Right cardiac atrium (tissue), 5 donors: ENCODE measurements at places on chromosomes 3 and 15.

DNA sequence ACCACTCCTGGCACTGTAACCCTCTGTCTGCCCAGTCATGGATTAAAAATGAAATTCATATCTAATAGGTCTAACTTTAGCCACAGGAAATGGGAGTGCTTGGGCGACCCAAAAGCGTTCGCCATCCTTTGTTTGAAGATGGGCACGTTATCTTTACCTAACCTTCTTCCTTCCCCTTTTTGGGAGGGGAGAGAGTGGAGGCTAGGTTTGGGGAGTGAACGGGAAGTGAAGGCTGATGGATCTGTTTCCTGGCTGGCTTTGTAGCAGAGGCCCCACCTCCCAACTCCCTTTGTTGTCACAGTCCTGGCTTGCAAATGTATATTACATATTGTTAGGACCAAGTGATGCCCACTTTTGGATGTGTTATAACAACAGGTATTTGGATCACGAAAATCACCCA lies 98.1 kb upstream of the ARHGEF3 start:
- DNase-seq: no peak

- DNase-seq: no peak
Measured at GRCh38 chr3:137121704-137122314, 164.0 kb downstream of the IL20RB start.

DNA sequence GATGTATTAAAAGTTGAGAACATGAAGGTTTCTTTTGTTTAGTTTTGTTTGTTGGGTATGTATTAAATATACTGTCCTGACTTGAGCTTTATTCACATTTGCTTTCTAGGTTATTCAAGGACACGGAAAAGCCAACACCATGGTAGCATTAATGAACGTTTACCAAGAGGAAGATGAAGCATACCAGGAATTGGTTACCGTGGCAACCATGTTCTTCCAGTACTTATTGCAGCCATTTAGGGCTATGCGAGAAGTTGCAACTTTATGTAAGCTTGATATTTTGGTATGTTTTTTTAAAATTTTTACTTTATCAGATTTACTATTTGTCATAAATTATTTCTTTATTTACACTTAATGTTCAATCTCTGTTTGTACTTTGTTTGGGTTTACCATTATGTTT lies 3.6 kb downstream of the WHAMM start:
- no peak for DNase-seq

DNA sequence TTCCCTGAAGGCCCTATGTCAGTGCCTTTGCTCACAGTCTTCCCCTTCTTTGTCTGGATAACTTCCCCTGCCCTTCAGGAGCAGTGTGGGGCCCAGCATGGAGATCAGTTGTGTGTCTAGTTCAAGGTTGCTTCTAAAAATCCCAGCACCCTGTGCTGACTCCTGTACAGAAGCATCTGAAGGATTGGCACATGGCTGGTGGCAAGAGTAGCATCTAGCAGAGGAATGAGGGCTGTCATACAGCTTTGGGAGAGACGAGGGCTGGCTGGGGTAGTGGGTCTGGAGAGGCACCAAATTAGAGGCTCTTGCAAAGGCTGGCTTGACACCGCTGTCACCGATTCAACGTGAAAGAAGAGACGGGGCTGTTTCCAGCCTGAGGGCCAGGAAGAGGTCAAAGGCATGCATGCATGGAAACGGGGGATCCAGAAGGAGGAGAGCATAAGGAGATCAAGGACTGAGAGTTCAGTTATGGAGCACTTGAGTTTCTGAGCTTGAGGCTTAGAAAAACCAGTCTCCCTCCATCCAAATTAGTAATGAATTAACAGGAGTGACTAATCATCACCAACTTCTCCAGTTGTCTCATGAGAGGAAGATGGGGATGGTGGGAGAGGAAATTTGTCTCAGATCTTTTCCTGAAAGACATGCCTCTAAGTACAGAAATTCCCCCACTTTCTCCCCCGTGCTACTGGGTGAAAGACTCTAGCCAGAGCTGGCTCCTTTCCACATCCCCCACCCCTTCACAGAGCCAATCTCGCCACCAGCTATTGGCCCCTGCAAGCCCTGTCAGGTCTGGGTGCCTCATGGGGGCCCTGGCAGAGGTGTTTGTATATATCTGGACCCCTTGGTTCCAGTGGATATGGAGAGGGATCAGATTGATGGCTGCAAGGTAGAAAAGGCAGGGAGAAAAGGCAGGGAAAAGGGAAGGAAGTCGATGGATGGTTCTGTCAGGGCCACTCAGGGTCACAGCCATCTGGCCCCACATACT lies 45.9 kb downstream of the SLCO2A1 start:
- DNase-seq: no peak

GRCh38 chr3:192079098-192079497 lies 618.1 kb downstream of the PYDC2 start:
- no peak for DNase-seq
